Stimulated activated CD8-positive, alpha-beta memory T cell treated with anti-CD3 and anti-CD28 coated beads, Interleukin-2, amount 100 ng/mL, for 1 hour (primary cell): ENCODE measurements at places on chromosomes 16 and 17.

DNA sequence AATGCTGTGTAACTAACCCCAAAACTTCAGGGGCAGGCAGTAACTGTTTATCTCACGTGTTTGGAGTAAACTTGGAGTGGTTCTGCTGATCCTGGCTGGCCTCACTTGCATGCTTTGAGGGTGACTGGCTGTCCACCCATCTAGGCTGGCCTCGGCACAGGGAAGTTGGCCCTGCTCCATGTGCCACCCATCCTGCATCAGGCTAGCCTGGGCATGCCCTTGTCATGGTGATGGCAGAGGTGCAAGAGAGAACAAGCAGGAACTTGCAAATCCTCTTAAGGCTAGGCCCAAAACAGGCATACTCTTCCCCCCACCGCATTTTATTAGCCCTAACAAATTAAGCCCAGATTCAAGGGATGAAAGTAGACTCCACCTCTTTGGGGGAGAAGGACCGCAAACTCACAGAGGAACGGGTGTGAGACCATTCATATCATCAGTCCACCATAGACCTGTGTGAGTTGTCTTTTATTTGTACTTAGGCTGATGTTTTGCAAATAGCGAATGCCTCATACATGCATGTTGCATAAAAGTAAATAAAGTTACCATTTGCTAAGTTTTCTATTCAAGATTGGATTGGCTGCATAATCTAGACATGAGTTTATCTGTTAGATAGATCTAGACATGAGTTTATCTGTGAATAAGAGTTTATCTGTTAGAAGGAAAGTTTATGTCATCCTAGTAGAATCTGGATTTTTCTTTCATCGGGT lies 221.0 kb downstream of the CCDC182 start:
- DNase-seq, result no peak

- no peak for DNase-seq
Measured at GRCh38 chr17:64653325-64653984, 8.7 kb downstream of the SMURF2 start.

DNA sequence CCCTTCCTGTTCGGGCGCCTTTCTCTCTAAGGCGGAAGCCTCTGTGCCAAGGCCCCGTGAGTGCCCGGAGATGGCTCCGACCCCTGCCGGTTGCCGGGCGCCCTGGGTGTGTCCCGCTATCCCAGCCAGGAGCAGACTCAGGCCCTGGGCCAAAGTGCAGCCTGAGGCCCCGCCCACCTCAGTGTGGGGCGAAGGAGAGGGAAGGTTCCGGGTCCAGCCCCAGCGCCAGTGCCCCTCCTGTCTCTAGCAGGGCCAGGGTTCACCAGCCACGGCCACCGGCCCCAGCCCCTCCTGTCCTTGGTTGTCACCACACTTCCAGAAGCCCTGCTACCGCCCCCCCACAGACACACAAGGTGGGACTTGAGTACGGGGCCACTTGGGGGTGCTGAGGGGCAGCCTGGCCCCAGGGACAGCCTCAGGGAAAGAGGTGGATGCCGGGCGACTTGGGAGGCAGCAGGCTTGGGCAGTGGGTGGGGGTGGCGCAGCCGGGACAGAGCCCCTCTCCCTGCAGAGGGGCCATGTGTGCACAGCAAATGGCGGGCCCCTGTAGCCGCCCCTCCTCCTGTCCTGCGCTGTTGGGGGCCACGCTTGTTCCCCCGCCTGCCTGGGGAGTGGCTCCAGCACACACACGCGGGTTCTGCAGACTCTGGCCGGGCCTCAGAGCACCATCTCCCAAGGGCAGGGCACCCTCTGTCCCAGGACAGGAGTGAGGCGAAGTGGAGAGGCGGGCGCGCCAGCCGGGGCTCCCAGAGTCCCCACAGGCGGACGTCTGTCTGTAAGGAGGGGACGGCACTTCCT lies 6.0 kb downstream of the C1QTNF8 start:
- no peak for DNase-seq

GRCh38 chr16:56211435-56211981 lies 20.2 kb downstream of the GNAO1 start:
- no peak for DNase-seq

GRCh38 chr16:3470723-3471122 lies 24.6 kb downstream of the C16orf90 start:
- no peak for DNase-seq

DNA sequence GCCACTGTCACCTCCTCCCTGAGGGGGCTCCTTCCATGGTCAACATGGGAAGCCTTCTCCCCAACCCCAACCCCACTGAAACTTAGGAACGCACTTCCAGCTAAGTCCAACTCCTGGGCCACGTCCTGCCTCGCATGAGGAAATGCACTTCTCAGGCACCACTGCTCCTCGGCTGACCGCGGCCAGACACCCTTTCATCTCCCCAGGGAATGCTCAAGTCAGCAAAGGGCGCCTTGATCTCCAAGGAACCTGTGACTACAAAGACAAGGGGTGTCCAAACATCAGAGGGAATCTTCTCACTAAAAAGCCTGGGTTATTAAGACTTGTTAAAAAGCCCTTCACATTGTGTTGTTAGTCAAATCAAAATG lies 124.9 kb upstream of the HSBP1 start:
- no peak for DNase-seq

DNA sequence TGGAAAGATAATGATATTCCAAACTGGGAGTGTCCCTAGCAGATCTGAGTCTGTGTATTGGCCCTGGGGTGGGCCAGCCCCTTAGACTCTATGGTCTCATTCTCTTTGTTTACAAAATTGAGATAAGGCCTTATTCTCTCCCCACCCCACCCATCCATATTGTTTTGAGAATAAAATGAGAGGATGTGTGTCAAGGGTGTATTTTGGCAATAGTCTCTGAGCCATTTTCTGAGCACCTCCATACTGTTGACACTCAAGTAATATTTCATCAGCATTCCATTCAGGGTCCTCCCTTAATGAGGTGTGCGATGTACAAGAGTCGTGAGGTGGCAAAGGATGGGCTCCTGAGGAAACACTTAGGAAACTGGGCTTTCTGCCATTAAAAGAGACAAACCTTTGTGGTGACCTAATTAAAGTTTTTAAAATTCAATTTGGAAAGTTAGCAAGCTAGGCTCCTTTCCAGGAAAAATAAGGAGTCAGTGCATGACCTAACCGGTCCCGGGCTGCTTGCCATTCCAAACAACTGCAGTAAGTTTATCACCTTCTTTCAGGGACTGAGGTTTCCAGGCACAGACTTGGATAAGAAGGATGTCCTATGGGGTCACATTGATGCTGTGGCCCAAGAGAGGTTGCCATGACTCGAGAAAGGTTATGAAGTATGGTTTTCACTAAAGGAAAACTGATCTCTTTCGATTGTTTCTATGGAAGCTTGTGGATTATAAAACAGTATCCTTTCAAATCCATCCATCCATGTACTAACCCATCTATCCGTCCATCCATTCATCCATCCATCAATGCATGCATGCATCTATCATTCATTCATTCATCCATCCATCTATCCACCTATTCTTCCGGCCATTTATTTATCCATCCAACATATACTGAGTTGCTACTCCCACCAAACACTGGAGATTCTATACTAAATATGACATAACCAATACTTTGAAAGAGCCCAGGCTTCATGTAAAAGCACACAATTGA lies 443.3 kb downstream of the UTP18 start:
- no peak for DNase-seq

GRCh38 chr16:14286368-14287230 lies 215.5 kb downstream of the MRTFB start:
- DNase-seq, result no peak

- DNase-seq, result no peak
Measured at GRCh38 chr17:42512733-42513251, 23.2 kb upstream of the NAGLU start.

DNA sequence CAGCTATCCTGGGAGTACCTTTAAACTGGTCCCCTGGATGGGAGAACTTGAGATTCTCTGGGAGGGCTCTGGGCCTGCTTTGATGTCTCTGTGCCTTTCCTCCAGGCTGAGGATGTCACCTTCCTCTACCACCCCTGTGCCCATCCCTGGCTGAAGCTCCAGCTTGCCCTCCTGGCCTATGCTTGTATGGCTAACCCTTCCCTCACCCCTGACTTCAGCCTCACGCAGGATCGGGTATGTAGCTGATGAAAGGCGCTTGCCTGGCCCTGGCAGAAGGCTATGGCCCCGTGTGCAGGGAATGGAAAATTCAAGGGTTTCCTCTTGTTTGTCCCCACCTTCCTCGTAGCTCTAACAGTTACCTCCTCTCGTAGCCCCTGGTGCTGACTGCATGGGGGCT lies 3.0 kb downstream of the TP53I13 start:
- no peak for DNase-seq

- no peak for DNase-seq
Measured at GRCh38 chr17:6328279-6328678, 106.6 kb downstream of the AIPL1 start.

DNA sequence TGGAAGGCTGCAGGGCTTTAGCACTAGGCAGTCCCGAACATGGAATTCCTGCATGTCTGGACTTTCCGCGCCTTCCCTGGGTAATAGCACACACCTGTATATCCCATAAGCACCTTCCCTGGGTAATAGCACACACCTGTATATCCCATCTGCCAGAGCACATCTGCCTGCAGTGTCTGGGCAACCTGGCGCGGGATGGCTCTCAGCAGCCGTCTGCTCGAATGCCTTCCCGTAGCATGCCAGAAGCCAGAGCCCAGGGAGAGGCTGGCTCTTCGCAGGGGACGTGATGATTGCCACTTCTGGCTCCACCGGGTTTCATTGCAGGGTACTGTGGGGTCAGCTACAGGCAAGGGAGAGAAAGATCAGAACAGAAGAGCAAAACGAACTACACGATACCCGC lies 21.3 kb downstream of the MBTPS1 start:
- DNase-seq, result no peak

- no peak for DNase-seq
Measured at GRCh38 chr17:75345514-75346167, 56.4 kb upstream of the SLC25A19 start.

- DNase-seq, result no peak
Measured at GRCh38 chr17:42017866-42018200, 594 bp upstream of the DNAJC7 start.
